ENCODE measurements at places on chromosomes 16 and 17.

- DNase-seq: no peak
These were observed 17.1 kb downstream of the TSPOAP1 start for GRCh38 chr17:58311429-58311894.

DNA sequence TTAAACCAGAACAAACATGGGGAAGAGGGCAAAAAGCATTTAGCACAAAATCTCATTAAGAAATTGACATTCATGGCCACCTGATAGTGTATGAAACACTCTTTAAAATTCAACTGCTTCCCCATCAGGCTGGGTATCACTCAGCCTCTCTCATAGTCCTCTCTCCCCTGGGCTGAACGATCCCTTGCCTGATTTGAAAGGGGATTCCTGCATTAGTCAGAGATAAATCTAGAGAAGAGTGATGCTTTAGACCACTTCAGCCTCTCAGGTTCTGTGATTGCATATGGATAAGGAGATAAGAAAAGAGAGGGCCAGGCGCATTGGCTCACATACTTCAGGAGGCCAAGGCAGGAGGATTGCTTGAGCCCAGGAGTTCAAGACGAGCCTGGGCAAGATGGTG, 280.0 kb downstream of the SOX9 start:
- no peak for DNase-seq

GRCh38 chr17:28495635-28496034, 10.5 kb upstream of the FOXN1 start:
- no peak for DNase-seq

GRCh38 chr16:11258553-11259492, 2.8 kb upstream of the SOCS1 start:
- DNase-seq: peak; percentile 79

GRCh38 chr16:50152807-50153595, at the start of gene TENT4B:
TSS of gene TENT4B (plus strand) at chr16:50153306. CDS start at chr16:50153622, 316 bp downstream.
- peak; percentile 77 for DNase-seq

- DNase-seq: no peak
These were observed 306.2 kb downstream of the CPPED1 start for GRCh38 chr16:12497526-12497925.

GRCh38 chr17:3865176-3865575, 19.1 kb upstream of the NCBP3 start:
- no peak for DNase-seq

- DNase-seq: no peak
These were observed 14.2 kb upstream of the ALOX12B start for GRCh38 chr17:8101721-8102120.

GRCh38 chr17:79465011-79465680, 145.7 kb downstream of the RBFOX3 start:
- no peak for DNase-seq

- DNase-seq: no peak
These were observed 51.1 kb downstream of the ADAMTS18 start for GRCh38 chr16:77383606-77384187.

DNA sequence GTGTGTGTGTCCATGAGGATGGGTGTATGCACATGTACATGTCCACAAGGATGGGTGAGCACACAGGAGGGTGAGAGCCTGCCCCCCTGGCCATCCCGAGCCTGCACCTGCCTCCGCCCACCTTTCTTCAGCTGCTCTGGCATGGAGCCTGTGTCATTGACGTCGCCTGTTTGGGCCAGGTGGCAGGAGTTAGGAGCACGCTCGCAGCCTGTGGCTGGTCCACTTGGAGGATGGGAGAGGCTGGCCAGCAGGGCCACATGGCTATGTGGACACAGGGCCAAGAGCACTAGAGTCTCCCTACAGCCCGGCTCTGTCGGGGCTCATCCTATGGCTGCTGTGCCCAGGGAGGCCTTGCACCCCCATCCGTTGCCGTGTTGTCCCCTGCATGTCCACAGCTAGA, 21.4 kb downstream of the BAHCC1 start:
- DNase-seq: no peak

GRCh38 chr16:3988824-3989223, 108.3 kb upstream of the CREBBP start:
- no peak for DNase-seq

DNA sequence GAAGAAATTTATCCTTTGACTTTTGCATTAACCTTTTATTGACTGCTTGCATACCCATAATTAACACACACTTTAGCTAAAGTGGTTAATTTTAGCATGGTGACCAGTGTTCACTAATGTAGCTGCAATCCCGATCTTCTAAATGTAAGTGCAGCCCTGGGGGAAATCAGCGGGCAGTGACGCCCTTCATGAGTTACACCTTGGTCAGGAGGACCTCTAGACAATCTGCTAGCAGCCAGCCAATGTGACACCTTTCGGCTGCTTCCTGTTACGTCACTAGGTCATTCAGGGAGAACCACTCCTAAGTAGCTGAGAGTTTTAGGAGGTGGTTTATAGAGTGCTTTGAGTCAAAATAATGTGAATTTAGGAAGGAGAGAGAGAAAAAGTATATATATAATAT, 180.5 kb downstream of the IRX3 start:
- DNase-seq: no peak

- DNase-seq: no peak
These were observed 46.5 kb downstream of the ATP2C2 start for GRCh38 chr16:84414789-84415326.

DNA sequence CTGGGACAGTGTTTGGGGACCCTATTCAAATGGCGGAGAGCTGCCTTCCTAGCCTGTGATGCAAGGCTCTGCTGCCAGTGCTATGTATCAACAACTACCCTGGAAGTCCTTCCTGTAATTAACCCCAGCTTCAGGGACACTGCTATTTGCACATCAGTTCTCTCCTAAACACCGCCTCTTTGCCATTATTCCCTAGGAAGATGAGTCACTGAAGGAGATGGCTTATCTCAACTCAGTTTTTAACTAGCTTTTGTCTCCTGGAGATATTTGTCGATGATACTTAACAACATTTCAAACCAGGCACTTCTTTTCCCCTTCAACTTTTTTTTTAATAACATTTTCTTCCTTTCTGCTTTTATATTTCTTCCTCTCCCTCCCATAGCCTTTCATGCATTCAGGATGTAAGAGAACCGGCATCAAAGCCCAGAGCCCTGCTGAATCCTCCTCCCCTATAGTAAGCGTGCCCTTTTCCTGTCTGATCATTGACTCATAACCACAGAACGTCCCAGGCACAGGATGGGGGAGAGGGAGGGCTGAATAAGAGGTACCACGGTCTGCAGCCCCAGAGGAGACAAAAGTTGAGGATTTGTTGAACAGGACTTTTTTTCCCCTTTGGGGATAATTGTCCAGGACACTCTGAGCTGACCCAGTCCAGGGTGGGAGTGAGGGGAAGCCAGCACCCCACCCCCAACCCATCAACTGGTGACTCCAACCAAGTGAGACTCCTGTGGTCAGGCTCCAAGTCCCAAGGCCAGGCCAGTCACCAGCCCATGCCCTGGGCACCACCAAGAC, 387.8 kb upstream of the SALL1 start:
- peak; percentile 49 for DNase-seq

DNA sequence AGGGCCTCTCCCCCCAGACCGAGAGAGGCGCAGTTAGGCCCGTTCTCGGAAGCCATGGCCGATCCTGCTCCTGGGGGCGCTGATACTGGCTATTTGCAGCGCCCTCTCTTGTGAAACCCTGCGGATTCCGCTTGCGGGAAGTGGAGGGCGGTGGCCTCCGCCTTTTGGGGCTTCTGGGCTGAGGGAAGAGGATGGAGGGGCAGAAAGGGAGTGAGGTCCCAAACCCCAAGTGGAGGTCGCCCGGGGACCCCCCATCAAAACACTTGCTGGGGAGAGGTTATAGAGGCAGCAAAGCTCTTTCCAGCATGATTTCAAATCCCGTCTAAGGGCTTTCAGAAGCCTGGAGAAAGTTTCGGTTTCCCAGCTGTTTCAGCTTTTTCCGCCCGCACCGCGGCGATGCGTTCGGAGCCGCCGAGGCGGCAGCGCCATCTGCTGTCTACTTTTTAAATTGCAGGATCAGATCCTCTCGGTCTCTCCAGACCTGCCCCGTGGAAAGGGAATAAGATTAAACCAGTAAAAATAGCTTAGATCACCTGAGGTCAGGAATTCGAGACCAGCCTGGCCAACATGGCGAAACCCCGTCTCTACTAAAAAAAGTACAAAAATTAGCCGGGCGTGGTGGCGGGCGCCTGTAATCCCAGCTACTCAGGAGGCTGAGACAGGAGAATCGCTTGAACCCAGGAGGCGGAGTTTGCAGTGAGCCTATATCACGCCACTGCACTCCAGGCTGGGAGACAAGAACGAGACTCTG, 15.8 kb downstream of the SNX20 start:
- DNase-seq: peak; percentile 45

- DNase-seq: no peak
These were observed 63.5 kb upstream of the LGALS9 start for GRCh38 chr17:27567563-27567859.

DNA sequence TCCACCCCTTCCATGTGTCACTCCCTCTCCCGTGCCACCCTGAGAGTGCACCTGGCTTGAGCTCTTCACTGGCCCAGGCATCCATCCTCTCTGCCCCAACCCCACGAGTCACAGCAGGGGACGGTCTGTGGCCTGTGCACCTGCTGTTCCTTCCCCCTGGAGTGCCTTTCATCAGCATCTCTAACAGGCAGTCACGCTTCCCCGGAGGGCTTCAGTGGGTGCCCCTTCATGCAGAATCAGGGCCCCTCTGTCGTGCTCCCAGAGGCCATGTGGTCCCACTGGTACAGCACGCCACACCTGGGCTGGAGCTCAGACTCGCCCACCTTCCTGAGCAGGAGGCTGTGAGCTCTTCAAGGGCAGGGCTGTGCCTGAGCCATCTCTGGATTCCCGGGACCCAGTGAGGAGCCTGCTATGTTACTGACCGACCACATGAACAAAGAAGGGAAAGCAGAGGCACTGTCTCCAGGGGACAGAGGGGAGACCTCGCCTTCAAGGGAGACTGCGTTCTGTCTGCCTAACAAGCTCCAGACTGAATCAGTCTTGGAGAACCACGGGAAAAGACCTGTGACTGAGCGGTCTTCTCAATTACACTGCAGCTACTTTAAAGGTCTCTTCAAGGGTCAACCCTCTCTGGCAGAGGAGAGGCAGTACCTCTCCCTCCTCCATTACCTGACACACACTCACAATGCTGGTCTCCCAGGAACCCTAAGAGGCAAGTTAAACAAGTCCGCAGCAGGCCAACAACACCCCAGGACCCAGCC, 78.8 kb upstream of the DOC2B start:
- DNase-seq: no peak

DNA sequence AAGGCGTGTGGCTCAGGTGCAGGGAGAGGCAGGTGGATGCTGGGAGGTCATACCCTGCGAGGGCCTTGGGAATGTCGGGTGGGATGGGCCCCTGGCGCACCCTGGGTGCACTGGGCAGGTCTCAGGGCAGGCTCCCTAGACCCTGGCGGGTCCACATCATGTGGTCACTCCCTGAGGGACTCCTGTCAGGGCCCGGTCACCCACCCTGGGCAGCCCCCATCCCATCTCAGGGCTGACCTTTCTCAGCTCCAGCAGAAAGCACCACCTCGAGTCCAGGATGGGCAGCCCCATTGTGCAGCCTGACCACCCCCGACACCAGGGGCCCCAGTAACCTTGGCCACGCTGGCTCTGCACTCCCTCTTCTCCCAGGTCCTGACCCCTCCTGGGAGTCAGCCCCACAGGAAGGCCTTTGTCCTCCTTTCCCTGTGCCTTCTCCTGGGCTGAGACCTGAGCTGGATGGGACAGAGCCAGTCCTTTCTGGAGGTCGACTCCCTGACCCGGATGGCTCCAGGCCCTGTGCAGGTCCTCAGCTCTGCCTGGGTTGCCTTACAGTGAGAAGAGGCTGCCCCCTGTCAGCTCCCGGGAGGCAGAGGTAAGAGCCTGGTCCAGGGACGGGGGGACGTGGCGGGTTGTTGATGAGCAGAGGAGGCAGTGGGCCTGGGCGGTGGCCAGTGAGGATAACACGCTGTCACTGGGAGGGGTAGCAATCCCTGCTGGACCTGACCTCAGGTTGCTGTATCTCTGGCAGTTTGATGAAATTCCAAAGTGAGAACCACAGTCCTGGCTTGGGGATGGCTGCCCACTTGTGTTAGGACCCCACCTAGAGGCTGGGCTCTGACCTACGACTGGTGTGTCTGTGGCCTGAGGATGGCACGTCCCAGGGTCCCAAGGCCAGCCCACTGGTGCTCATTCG, 77.9 kb downstream of the GOSR1 start:
- DNase-seq: no peak

- DNase-seq: no peak
These were observed 14.6 kb upstream of the CIBAR2 start for GRCh38 chr16:85126705-85127378.

GRCh38 chr16:55015181-55015913, 84.7 kb downstream of the IRX5 start:
- no peak for DNase-seq

DNA sequence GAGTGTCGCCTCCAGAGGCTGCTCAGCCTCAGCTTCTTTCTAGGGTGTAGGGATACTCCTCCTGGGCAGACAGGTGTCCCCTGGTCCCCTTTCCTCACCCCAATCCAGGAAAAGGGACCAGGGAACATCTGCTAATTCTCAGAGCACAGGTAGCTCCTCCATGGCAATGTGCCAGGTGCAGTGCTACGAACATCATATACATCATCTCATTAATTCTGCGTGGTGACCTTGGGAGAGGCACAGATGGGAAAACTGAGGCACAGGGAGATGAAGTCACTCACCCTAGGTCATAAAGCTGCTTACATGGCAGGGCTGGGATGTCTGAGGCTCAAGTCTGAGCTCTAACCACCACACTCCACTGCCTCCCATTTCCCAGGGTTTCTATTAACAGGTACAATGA, 11.7 kb downstream of the HDAC5 start:
- no peak for DNase-seq

DNA sequence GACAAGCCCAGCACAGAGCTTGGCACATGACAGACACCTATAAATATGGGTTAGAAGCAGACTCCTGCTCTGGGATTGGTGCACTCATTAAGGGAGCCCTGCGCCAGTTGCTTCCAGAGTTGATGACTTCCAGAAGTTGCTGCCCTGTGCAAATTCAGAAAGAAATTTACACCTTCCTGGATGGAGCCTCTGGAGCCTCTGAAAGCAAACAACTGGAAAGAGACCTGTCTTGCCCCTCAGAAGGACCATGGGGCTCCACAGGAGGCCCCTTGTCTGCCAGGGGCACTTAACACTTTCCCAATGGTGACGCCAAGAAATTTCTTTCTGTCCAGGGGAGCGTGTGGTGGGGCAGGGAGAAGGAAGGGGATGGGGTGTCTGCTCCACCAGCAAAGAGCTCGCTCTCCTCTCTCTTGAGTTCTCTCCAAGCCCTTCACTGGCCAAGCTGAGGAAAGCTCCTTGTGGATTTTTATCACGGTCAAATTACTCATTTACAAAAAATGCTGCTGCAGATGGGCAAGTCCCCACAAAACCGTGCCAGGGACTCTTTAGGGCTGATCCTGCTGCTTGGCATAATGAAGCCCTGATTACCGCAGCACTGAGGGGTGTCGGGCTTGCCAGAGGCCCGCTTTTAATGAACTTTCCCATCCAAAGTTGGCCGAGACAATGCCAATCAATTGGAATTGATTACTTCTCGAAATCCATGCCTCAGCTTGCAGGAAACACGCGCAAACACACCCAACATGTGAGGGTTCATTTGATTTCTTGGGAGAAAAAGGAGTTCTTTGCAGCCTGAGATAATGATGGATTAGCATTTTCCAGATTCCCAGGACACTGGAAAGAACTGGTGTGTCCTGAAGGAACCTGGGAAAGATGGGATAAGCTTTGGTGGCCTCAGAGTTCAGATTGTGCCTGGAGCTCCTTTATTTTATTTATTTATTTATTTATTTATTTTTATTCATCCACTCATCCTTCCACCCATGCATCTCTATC, 583.6 kb upstream of the CDH5 start:
- DNase-seq: no peak

- peak; percentile 9 for DNase-seq
These were observed 9.3 kb upstream of the ABCC12 start for GRCh38 chr16:48164907-48165715.

- DNase-seq: no peak
These were observed 8.7 kb upstream of the KCNH6 start for GRCh38 chr17:63514477-63514876.
